ENCODE measurements at places on chromosomes 16 and 17.

DNA sequence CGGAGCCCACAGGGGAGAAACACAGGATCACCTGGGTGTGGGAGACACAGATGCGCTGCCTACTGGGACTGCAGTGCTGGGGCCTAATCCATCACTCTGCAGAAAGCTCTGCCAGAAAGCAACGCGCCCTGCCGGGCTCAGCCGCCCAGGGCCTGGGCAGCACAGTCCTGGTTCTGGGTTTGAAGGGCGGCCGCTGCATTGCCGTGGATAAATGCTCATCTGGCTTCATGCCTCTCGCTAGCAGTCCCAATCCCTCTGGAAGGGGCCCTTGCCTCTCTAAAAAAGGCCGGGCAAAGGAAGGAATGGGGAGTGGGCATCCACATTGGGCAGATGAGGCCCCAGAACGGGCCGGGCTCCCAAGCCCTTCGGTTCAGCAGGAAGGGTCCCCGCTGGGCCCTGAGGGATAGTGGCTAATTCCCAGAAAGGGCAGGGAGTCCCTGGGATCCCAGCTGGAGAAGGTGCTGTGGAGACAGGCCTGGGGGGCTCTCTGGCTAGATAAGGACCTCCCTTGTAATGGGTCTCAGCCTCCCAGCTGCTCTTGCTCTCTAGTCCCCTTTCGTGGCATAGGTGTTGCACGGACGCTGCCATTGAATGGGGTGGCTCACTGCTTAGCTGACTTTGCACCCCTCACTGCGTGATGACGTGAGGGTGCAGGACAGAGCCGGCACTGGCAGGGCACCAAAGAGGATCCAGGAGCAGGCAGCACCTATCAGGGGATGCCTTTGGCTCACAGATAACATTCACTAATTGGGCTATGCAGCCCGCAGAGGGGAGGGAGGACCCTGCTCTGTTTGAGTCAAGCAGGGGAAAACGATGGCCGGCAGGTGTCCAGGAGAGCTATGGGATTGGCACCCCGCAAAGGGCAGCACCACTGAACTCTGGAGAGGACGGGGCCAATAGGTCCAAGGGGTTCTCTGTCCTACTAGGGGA lies 88.6 kb downstream of the PGS1 start:
- ATAC-seq, result no peak

DNA sequence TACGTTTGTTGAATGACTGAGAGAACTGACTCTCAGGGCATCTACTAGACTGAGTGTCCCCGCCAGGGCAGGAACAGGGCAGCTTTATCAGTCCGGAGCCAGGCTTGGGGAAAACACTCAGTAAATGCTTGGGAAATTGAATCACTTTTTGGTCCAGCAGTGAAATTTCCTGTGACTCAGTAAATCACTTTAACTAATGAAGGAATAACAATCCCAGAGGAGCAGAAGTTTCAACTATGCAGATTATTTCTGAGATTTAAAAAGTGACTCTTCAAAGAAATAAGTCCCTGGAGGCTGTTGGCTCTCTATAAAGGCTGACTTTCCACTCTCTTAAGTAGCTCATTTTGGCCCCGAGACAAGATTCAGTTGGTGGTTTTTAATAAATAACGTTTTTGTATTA lies 101.8 kb downstream of the FOXL1 start:
- no peak for ATAC-seq

- ATAC-seq, result no peak
These were observed 14.0 kb downstream of the SLFN11 start for GRCh38 chr17:35359398-35359797.

GRCh38 chr17:78019976-78020716 lies 61.6 kb downstream of the TNRC6C start:
- ATAC-seq, result no peak

DNA sequence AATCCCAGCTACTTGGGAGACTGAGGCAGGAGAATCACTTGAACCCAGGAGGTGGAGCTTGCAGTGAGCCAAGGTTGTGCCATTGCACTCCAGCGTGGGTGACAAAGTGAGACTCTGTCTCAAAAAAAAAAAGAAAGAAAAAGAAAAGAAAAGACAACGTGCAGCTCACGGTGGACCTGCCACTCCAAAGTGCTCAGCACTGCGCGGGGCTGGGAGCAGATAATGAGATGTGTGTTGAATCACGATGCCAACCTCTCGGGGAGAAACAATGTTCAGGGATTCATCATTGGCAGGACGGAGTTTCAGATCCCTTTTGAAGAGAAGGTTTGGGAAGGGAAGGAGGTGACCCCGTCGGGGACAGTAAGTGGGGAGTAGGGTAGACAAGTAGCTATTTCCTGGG lies 19.2 kb downstream of the WFDC1 start:
- ATAC-seq, result no peak

DNA sequence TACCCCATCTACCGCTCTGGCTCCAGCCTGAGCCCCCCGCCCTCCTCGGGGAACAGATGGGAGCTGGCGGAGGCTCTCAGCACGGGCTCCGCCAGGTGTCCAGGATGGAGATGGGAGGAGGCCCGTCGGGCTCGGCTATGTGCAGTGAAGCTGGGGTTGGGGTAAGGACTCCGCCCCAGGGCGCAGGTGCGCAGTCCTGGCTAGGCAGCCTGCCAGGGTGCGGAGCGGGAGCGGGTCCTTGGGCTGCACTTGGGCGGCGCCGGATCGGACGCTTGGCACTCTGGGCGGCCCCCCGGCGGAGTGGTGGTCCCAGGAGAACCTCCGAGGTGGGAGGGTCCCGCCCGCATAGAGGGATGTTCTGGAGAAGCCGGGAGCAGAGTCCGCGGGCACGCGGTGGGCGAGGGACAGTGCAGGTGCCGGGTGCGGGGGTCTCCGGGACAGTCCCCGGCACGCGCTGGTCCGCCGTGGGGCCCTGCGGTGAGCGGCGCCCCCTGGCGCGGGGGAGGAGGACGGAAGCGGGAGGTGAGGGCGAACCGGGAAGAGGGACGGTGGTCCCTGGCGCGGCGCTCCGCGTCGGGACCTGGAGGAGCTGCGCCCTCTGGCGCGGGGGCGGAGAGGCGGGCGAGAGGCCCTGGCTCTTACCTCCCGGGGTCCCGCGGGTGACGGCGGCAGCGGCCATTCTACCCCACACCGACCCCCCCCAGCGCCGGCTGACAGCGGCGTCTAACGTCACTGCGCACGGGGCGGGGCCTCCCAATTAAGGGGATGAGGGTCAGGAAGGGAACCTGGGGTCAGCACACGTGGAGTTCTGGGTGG lies at the start of gene CAMTA2:
CAMTA2 (minus strand) TSS at position 725 of the 816 bp plus-strand sequence. CDS start 1,453 bp downstream, outside the sequence.
- ATAC-seq, result peak; percentile 94

DNA sequence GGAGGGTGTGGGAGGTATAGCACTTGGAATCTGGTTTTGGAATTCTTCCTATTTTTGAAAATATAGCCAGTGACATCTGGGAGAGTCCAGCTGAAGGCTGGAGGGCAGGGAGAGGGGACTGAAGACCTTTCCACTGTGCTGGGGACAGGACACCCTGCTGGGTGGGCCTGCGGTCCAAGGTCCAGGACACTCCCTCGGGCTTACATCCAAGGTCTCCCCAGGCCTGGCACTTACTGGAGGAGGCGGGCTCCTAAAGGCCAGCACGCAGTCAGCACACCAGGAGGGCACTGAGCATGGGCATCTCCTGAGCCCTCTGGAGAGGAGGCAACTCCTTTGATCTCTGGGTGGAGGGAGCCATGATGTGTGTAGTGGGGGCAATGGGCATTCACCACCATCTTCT lies 35.5 kb upstream of the ETV4 start:
- no peak for ATAC-seq

- no peak for ATAC-seq
These were observed 920.9 kb upstream of the GOT2 start for GRCh38 chr16:59655031-59655430.

GRCh38 chr17:66775271-66775670 lies 59.6 kb upstream of the CACNG5 start:
- ATAC-seq, result no peak

- no peak for ATAC-seq
These were observed 334.8 kb downstream of the MAF start for GRCh38 chr16:79265701-79266100.

- ATAC-seq, result no peak
These were observed 37.8 kb upstream of the ALDH3A1 start for GRCh38 chr17:19785854-19786253.

GRCh38 chr17:76003915-76004314 lies 3.3 kb downstream of the CDK3 start:
- ATAC-seq, result no peak

DNA sequence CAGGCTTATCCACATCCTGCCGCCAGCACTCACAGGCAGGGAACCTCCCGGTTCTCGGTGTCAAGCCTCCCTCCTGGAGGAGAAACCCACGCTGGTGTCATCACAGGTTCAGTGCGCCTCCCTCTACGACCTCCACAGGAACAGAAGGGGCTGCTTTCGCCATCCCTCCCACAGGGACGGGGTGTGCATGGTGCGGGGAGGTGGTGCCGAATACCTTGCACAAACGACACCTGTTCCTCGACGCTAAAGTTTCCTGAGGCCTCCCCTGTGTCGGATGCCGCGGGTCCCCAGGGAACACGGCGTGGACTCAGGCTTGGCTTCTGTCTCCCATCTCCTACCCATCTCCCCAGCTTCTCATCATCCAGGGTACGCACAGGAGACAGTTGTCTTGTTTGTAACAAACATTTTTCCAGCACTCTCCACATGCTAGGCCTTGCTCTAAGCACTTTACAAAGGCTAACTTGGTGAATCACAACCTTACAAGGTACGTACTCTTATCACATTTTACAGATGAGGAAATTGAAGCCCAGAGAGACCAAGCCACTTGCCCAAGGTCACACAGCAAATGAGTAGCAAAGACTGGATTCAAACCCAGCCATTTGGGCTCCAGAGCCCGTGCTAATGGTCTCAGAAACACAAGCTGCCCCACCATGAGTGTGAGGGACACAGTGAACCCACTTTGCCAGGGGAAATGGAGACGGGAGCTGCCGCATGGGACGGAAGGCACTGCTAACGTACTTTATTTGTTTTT lies 271.6 kb downstream of the C16orf95 start:
- no peak for ATAC-seq

- ATAC-seq, result no peak
These were observed 28.2 kb downstream of the GAS7 start for GRCh38 chr17:10170233-10170632.

- ATAC-seq, result no peak
These were observed 1.9 kb downstream of the LYRM1 start for GRCh38 chr16:20902426-20902825.

DNA sequence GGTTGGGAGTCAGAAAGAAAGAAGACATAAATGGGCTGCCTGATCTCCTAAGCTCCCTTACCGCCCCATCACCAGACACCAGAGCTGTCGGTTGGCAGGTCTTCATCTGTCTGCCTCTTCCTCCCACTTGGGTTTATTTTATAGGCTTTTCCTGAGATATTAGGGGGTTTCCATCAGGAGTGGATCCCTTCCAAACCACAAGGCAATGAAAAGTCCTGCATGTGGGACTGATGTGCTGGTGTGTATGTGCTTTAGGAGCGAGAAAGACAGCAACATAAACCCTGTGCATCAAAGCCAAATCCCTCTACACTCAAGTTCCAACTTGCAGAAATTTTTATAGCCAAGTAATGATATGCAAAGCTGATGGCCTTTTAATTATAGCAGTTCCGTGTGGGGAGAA lies 389.5 kb downstream of the SLC39A11 start:
- ATAC-seq, result no peak

DNA sequence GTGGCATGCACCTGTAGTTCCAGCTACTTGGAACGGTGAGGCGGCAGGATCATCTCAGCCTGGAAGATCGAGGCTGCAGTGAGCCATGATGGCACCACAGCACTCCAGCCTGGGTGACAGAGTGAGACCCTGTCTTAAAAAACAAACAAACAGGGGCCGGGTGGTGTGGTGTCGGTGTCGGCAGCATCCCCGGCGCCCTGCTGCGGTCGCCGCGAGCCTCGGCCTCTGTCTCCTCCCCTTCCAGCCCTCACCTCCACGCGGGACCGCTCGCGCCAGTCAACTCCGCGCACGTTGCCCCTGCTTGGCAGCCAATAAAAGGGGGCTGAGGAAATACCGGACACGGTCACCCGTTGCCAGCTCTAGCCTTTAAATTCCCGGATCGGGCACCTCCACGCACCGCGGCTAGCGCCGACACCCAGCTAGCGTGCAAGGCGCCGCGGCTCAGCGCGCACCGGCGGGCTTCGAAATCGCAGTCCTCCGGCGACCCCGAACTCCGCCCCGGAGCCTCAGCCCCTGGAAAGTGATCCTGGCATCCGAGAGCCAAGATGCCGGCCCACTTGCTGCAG lies 204.7 kb downstream of the CDRT15L2 start:
- ATAC-seq, result peak; percentile 72

DNA sequence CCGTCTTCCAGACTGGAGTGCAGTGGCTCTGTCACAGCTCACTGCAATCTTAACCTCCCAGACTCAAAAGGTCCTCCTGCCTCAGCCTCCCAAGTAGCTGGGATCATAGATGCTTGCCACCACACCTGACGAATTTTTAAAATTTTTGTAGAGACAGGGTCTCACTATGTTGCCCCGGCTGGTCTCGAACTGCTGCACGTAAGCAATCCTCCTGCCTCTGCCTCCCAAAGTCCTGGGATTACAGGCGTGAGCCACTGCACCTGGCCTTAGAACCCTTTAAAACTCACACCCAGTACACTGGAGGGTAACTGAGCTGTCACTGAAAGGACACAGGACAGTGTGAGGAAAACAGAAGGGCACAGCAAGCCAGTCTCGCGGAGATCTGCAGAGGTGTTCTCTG lies 97.6 kb upstream of the NOL11 start:
- no peak for ATAC-seq

GRCh38 chr17:21283482-21284318 lies 811 bp upstream of the MAP2K3 start:
- ATAC-seq, result peak; percentile 0

DNA sequence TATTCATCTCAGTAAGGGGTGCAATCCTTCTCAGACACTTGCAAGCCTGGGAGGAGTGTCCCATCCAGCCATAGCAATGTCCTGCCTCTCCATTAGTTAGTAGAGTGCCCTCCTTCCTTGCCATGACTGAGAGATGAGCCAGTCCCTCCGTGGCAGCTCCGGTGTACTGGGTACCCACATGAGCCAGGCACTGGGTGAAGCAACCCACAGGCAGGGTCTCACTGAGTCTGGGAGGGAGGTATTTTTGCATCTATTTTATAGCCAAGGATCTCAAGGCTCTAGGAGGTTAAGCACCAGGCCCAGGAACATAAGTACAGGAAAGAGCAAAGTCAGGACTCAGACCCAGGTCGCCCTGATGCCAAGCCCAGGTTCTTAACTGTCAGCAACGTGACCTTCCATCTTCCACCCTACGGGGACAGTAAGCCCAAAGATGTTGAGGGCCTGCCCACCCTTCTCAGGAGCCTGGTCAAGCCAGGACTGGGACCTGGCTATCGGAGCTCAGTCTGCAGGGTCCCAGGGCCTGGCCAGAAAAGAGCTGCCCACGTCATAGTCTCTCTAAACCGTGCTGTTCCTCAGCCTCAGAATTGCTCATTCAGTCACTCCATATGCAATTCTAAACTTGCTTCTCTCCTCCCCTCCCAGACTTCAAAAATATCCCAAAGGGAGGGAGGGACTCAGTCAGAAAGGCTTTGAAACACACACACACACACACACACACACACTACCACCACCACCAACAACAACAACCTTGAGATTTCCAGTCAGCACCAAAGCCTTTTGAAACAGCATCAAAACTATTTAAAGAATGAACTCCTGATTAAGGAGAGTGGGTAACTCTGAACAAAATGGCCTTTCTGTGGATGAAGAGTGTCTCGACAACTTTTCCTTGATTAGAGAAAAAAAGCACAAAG lies 16.6 kb downstream of the NOS2 start:
- ATAC-seq, result no peak

All from stimulated activated memory B cell treated with anti-CD40 and anti-IgM and Interleukin-4, amounts not matched to agents 10 μg/mL and 1 μg/mL and 100 μg/mL, for 72 hours (primary cell).